Upper lobe of right lung (tissue), 1 donor: ENCODE measurements at places on chromosomes 2 and 18. TPM values are rescaled to one million over a fixed set of nuclear protein-coding genes. Genes with fewer than 3 reads are reported as not detected.

DNA sequence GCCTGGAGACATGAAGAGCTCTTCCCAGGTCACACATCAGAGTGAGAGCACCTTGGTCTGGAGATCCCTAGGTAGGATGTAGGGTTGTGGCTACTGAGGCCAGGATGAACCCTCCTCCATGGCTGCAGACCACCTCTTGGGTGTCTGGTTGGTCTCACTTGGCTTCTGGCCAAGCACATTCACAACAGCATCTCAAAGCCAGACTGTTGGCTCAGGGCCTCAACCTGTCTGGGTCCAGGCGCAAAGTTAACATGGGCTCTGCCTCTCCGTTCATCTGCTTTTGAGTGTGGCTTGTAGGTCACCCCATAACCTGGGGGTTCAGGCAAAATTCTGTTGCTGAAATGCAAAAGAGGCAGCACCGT lies 40.1 kb downstream of the RHOB start:
- no peak for DNase-seq

DNA sequence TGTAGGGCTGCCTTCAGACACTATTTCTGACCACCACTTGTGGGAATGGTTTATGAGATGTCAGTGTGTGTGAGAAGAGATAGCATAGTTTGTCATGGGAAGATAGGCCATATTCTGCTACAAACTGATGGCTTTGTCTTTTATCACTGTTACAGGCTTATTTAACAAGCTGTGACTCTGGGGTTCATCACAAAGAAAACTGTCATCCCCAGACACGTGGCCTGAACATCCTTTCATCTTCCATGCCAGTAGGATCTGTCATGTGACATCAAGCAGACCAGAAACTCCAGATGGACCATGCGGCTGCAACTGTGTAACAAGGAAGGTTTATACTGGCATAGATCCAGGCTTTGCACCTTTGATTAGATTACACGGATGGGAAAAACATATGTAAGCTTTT lies 128.6 kb upstream of the KCNH7 start:
- DNase-seq: no peak

DNA sequence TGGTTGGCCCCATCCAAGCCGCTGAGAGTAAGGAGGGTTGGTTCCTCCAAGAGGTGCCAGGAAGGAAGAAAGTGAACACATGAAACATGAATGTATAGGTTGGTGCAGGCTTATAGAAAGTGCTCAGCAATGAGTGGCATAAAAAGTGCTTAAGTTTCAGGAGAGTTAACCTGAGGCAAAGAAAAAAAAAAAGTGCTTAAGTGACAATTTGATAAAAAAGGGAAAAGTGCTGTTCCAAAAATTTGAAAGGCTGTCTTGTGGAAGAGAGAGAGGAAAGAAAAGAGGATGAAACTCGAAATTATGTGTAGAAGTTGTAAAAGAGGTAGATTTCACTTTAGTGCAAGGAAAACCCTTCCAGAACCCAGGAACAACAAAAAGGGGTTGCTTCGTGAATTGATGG lies 85.5 kb upstream of the MAP4K4 start:
- no peak for DNase-seq

CCDC102B gene
- 43.7 TPM for total RNA-seq

- DNase-seq: no peak
Measured at GRCh38 chr2:88628571-88628939, 1.3 kb upstream of the EIF2AK3 start.

GRCh38 chr18:36697905-36698304 lies 130.9 kb downstream of the TPGS2 start:
- DNase-seq: no peak

CFC1 gene
- 0.38 TPM for total RNA-seq

- no peak for DNase-seq
Measured at GRCh38 chr2:135257383-135258090, 205.4 kb downstream of the RAB3GAP1 start.

GALNT13 gene
- total RNA-seq: 5.8 TPM

DNA sequence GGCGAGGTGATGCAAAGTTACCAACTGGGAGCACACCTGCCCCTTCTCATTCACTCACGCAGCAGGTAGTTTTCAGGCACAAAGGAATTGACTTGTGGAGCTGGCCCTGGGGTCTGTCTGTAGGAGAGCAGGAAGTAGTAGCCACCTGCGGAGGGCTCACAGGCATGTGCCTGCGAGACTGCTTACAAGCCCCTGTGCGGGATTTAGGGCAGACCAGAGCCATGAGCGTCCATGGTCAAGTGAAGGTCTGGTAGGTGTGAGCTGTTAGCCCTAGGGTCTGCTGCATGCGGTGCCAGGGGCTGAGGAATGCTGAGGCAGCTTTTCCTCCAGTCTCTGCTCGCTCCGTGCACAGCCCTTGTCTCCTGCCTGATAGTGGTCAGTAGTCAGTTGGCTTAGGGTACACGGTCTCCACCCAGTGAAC lies 18.9 kb downstream of the INPP4A start:
- no peak for DNase-seq

MYO3B gene
- total RNA-seq: 0.17 TPM

BMP10 gene
- total RNA-seq: 1.4 TPM

- DNase-seq: no peak
Measured at GRCh38 chr18:76824145-76824676, 1.9 kb downstream of the ZNF236 start.

BBS5 gene
- 6.0 TPM for total RNA-seq

- DNase-seq: no peak
Measured at GRCh38 chr2:30366199-30366691, 80.8 kb upstream of the LCLAT1 start.

GRCh38 chr2:67642046-67642382 lies 244.9 kb downstream of the ETAA1 start:
- no peak for DNase-seq

- DNase-seq: no peak
Measured at GRCh38 chr18:6609666-6610264, 119.8 kb upstream of the ARHGAP28 start.

GRCh38 chr2:70854411-70854810 lies 18.8 kb upstream of the CD207 start:
- DNase-seq: no peak

DNA sequence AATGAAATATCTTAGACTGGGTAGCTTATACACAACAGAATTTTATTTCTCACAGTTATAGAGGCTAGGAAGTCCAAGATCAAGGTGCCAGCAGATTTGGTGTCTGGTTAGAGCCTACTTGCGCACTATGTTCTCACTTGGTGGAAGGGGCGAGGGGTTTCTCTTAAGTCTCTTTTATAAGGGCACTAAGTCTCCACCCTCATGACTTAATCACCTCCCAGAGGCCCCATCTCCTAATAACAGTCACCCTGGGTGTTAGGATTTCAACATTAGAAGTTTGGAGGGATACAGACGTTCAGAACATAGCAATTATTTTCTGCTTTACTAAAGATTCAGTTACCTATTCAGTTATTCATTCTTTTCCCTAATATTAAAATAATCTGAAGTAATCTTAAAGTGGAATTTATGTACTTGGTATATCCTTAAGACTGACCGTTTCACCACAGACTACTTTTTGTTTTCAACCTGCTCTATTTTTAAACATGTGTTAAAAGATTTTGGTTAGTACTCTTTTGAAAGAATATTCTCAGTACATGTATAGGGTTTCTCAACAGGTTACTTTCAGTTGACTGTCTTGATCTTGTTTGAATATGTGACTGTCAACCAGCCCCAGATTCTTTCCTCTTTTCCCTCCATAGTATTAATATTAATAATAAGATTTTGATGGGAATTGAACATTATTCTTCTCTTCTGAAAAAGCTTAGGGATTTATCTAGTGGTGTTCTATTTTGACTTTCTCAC lies 130.0 kb downstream of the TAF4B start:
- DNase-seq: no peak

- DNase-seq: no peak
Measured at GRCh38 chr2:74242354-74243071, 44.1 kb downstream of the MTHFD2 start.

CDH19 gene
- total RNA-seq: 1.4 TPM

MROH2A gene
- not detected for total RNA-seq
